ENCODE measurements at places on chromosomes 12 and 14. TPM values are rescaled to one million over a fixed set of nuclear protein-coding genes. Genes with fewer than 3 reads are reported as not detected.

GRCh38 chr12:29425722-29426121 is 44.8 kb upstream of the ERGIC2 start:
- no peak for DNase-seq

MSI1 gene
- total RNA-seq: 16.0 TPM

GRCh38 chr14:81315341-81315740 is 84.8 kb downstream of the STON2 start:
- peak; percentile 19 for DNase-seq

ZNF839 gene
- total RNA-seq: 8.0 TPM
